Hippocampal formation (tissue), 2 donors: ENCODE measurements at places on chromosomes 16 and 17.
A peak's percentile ranks its signal among the peaks of the same experiment; 100 is the strongest.

DNA sequence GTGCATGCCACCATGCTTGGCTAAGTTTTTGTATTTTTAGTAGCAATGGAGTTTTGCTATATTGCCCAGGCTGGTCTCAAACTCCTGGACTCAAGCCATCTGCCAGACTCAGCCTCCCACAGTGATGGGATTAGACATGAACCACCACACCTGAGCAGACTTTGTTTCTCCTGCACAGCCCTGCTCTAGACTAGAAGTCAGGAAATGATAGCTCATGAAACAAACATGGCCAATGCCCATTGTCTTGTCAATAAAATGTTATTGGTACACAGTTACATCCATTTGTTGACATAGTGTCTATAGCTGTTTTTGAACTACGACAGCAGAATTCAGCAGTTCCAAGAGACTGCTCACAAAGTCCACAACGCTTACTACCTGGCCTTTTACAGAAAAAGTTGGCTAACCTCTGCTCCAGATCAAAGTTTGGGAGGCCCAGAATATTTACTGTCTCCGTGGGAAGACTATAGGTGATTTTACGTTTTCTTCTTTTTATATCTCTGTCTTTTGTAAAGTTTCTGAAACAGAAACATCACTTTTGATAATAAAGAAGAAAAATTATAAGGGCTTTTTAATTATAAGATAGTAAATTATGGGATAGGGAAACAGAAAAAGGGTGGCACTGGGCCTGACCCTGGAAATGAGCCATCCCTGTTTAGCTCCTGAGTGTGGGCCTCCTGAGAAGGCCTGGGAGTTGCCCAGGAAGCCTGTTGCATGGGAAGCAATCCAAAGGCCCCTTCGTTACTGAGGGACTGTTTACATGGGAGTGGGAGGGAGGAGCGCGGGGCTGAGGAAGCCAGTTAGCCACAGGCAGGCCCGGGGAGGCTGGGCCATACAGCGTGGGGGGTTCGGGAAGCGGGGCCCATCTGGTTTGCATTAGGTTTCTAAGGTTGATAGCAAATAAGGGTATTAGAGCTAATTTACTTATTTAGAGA lies 201.5 kb downstream of the IRF8 start:
- no peak for DNase-seq

DNA sequence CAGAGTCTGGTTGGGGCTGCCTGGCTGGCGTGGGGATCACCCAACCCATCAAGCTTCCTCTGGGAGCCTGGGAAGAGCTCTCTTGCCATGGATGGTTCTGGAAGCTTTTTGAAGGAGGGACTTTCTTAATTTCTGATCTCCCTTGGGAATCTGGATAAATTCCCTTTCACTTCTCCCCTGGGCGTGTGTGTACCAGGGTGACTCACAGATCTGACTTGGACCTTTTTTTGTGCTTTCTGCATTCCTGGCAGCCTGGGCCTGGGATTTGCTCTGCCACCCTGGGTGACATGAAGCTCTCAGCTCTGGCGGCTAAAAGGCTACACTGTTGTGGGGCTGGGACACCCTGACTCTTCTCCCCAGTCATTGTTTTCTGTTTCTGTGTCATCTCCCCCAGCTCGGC lies 70.1 kb downstream of the ABCC1 start:
- DNase-seq = no peak

DNA sequence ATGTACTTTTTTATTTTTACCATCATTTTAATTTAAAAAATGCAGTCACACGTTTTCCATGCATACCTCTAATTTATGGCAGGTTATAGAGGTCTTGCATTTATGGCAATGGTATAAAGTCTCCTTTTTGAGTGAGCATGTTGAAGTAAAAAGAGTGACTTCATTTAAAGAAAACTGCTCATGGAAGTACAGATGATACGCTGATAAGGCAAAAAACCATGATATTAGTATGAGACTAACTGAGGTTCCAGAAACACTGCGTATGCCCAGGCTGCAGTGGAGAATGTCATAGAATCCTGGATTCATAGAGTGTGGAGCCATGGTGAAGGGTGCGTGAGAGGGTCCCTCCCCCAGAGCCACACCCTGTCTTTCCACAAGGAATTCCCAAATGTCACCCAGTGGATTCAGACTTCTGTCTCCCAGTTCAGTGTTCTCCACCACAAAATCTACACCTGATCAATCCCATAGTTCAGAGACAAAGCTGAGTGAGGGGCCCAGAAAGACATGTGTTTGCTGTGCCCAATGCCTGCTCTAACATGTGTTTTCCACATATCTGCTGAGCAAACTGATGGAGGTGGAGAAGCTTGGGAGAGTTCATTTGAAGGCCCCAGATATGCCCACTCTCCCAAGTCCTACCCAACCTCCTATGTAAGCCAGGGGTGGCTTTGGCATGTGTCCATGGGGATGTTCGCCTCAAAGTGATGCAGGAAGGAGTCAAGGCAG lies 69.4 kb downstream of the SLC6A2 start:
- no peak for DNase-seq

DNA sequence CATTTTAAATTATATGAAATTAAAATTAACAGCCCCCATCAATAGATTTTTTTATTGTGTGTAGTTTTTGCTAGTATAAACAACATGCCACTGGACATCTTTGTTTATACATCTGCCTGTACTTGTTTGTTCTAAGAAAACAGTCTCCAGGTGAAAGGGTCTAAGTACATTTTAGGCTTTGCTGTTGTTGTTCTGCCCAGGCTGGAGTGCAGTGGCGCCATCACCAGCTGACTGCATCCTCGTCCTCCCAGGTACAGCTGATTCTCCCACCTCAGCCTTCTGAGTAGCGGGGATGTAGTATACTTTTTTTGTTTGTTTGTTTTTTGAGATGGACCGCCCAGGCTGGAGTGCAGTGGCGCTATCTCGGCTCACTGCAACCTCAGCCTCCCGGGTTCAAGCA lies 25.5 kb downstream of the C17orf58 start:
- no peak for DNase-seq

DNA sequence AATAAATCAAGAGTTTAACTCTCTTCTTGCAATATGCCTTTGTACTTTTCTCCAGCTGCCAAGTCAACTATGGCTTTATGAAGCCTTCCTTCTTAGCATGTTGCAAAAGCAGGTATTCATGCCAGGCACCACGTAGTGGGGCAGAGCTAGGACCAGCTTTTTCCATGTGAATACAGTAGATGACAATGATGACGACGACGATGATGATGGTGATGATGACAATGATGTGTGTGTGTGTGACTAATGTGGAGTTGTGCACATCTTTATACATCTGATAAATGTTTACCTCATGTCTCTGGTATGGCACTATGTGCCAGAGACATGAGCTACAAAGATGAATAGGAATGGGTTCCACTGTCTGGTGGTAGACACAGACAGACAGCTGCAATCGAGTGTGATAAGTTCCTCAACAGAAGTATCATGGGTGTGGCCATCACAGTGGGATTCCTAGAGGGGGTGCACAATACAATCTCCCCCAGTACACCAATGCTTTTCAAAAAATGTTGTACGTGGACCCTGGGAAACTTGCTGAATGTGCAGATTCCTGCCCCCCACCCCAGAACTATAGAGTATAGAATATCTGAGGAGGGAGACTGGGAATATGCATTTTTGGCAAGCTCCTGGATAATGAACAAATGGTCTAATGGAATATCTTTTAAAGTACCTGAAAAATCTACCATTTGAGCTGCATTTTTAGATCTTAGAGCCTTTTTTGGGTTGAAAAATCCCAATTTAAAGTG lies 183.4 kb downstream of the ABCC12 start:
- no peak for DNase-seq

DNA sequence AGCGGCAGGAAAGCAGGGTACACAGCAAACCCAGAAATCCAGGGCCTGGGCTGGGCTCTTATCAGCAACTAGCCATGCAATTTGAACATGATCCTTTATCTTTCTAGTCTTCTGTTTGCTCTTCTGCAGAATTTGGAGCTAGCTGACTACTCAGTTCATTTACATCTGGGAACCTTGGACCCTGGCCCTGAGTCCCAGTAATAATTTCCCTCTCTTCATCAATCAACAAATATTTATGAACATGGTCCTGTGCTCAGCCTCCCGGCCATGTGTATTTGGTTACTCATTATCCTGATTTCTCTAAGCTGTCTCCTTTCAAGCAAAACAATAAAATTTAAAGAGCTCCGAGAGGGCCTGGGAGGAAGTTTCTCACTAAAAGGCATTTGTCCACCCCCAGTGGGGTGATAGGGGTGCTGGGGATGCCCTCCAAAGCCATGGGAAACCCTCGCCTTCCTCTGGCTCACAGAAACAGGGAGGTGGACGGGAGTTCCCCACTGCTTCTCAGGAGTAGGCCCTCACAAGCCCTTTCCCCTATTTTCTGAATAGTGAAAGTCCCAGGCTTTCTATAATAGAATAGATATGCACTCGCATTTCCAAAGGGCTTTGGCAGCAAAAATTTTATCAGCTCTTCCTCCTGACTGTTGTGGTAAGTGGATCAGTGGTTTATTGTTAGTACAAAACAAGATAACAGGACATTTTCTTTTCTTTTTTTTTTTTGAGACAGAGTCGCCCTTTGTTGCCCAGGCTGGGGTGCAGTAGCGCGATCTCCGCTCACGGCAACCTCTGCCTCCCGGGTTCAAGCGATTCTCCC lies 6.9 kb upstream of the WDR59 start:
- no peak for DNase-seq

GRCh38 chr17:17224137-17224536 lies 12.8 kb downstream of the FLCN start:
- DNase-seq = no peak

DNA sequence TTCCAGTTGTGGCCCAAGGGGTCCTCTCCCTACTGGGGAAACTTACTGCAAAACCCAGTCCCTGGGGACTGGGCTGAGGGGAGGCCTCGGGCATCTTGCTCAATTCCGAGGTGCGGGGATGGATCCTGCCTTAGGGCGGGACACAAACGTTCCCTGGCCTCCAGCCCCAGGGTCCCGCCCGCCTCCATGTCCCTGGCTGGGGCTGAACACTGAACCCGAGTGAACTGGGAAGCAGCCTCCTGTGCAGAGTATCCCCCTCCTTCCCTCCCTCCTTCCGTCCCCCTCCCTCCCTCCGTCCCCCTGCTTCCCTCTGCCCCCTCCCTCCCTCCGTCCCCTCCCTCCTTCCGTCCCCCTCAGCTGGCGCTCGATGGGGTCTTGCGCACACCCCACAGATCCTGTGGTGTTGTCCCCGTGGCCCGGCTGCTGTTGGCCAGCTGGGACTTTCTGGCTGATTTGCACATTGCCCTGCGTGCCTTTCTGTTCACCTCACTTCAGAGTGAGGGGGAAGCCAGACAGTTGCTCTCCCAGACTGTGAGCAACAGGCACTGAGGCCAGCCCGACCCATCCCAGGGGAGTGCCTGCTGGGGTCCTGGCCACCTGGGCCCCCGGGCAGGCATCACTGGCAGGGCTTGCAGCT lies 5.5 kb downstream of the TRAF7 start:
- DNase-seq = no peak

- no peak for DNase-seq
Observed at GRCh38 chr17:66654106-66654740, 180.7 kb upstream of the CACNG5 start.

GRCh38 chr16:56860226-56861020 lies 4.6 kb upstream of the SLC12A3 start:
- no peak for DNase-seq

DNA sequence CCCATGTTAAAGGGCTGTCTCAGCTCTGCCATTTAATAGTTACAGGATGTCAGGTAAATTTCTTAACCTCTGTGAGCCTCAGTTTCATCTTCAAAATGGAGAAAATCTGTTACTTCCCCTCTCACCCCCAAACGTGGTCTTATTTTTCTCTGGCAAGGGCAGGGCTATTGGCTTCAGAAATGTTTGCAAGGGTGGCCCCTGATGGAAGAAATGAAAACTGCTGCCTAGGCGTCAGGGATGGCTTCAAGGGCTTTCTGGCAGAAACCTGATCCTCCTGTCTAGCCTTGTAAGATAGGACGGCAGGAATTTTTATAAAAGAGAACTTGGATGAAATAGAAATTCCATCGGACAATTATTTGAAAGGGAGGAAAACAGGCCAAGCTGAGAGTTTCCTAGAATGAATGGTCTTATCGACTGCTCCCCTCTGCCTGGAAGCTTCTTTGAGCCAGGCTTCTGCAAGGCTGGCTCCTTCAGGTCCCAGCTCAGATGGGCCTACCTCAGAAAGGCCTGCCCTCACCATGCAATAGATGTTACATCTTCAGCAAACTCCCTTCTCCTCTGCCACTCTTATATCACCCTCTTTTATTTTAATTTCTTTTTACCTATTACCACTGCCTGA lies 43.0 kb upstream of the TANGO6 start:
- DNase-seq = peak; percentile 72

DNA sequence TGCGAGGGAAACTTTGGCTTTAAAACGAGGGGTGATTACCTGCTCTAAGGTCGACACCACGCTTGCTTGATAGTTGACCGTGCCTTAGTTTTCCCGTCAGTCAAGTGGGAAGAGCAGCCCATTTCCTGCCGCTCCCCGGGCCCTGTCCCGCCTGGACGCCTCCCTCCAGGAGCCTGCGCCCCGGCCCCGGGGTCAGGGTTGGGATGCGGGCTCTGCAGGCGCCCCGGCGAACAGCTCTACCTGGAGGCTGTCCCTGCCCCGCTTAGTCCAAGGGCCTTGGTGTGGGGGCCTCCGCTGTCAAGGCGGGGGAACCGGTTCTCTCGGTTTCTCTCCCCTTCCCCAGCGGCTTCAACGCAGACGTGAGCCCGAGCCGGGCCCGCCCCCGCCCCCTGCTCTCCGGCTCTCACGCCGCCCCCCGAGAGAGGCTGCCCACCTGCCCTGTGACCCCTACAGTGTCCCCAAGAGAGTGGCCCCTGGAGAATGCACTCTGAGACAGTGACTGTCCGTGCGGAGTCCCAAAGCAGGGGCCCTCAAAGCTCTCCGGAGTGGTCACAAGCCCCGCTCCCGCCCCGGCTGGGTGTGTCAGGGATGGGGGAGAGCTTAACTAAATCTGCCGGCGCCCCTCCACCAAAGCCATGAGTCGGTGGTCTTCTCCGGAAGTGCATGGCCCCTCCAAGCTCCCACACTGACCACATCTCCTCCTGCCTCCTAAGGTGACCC lies 117.4 kb upstream of the SMURF2 start:
- no peak for DNase-seq

DNA sequence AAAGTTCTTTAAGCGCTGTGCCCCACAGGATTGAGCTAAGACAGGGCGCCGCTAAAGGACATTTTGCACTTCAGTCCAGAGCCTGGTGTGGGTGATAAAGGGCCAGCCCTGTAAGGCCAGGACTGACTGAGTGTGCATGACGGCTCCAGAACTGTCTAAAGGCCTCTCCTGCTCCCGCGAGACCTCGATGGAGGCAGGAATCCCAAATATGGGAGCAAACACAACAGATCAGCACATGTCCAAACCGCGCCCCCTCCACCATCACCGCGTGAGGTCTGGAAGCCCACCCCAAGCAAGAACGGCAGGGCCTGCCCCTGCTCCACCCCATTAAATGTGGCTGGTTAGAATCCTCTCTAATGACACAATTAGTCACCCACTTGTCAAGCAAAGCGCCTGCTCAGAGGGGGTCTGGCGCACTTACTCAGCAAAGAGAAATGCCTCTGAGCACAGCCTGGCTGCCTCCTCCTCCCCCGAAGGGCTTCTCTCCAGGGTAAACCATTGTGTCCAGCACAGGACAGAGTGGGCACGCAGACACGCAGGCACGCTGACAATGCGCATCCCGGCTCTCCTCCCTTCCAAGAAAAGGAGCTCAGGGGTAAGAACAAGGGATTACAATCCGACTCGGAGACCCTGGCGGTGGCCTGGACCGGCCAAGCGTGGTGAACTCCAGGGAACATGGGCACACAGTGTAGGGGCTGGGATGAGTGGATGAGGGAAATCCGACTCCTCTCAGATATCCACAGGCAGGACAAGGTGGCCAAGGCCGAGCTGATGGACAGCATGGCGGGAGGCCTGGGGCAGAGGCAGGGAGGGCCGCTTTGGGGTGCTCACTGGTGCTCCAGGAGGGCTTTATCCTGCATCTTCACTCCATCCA lies 1.5 kb downstream of the MXRA7 start:
- DNase-seq = no peak
